Tongue (tissue), 3 donors: ENCODE measurements at places on chromosomes 5 and 9. TPM values are rescaled to one million over a fixed set of nuclear protein-coding genes. Genes with fewer than 3 reads are reported as not detected.
A peak's percentile ranks its signal among the peaks of the same experiment; 100 is the strongest.

The FAM153A gene
- total RNA-seq, result 1.0 TPM

The IFT74 gene
- 22.0 TPM for total RNA-seq

The CCL21 gene
- 49.3 TPM for total RNA-seq

The PRRX2 gene
- total RNA-seq, result 6.9 TPM

The ARHGEF28 gene
- 22.0 TPM for total RNA-seq

The CYSTM1 gene
- 8.3 TPM for total RNA-seq

GRCh38 chr9:127444283-127444920 is 6.8 kb downstream of the RPL12 start:
- no peak for DNase-seq

GRCh38 chr5:179343719-179344430 is 1.4 kb downstream of the ADAMTS2 start:
- peak; percentile 48 for DNase-seq

DNA sequence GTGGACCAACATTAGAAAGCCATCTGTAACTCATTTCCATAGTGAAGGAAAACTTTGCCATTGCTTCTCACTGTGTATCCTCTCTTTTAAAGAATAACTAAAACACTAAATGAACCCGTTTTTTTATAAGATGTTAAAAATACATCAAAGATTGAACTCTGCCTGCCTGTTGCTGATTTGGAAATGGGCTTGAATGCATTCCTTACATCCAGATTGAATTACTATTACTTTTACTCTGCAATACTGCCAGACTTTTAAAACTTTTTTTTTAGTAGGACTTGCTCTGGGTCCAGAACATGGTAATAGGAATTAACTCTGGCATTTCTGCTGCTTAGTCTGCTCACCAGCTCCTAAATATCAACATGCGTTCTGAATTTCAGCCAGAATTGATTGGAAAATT is 176.8 kb upstream of the PAPPA start:
- DNase-seq, result peak; percentile 5

DNA sequence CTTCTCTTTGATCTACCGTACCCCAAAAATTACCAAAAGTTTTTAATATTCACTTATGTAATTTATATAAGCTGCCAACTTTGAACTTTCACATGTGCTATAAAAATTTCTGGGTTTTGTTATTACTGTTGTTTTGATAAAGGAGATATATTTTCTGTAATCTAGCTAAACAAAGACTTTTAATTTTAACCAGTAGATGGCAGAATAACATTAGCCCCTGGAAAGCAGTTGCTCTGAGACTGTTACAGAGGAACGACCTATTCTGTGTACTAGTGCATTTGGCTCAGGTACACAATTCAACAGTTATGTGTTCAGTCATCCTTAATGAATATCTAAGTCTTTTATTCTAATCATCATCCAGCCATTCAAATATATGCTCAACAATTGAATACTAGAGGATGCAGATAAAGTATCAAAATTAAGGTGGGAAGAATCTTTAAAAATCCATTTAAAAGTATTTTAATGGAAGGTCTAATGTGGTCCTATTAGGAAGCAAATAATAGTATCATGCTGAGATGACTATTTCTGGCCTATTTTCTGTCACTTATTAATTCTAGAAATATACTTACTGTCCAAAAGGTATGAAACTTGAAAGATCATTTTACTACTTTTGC is 8.6 kb downstream of the KLHL9 start:
- peak; percentile 60 for DNase-seq
